ENCODE measurements at places on chromosomes 3 and 15. TPM values are rescaled to one million over a fixed set of nuclear protein-coding genes. Genes with fewer than 3 reads are reported as not detected.

IQCF5 gene
- total RNA-seq: not detected

DNA sequence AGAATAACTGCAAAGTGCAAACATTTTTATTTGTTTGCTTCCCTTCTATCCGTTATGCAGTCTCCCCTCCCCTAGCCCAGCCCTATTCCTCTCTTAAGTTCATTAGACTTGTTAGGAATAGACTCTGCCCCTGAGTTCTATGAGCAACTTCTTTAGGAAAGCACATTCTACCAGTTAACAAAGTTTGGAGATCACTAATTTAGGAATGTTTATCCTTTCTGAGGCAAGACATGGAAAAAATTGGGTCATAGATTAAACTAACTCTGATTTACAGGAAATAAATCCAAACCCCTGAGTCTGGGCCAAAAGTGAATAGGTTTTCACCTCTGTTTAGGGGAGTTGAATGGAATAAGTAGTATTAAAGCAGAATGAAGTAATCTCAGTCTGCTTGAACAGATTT, 34.4 kb downstream of the C3orf80 start:
- no peaks in the 10 kb centered on the region for H3K27me3 ChIP-seq
- H3K4me1 ChIP-seq: no peaks in the 10 kb centered on the region
- H3K27ac ChIP-seq: no peak overlapping the region
- H3K36me3 ChIP-seq: peaks cover 5% of the 10 kb centered on the region

- H3K27ac ChIP-seq: no peak overlapping the region
- no peak overlapping the region for H3K4me3 ChIP-seq
- H3K4me1 ChIP-seq: no peaks in the 10 kb centered on the region
These were observed 36.5 kb downstream of the ATP13A3 start for GRCh38 chr3:194450341-194450740.

DNA sequence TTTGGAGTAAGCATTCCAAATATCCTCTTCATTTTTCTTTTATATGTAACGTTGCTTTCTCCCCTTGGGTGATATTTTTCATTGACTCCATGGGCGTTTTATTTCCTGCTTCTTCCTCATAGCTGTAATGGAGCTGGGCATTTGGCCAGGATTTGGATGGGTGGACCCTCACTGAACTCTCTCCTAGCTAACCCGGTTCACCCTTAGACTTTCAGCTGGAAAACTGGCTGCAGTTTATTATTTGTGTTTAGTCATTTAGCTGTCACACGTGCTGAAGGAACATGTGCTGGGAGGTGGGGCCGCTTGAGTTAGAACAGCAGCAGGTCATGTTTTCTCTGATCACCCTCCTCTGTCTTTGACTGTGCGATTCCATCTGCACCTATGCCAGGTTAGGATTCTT, 407.6 kb downstream of the ZIC1 start:
- no peaks in the 10 kb centered on the region for H3K4me1 ChIP-seq
- no peak overlapping the region for H3K4me3 ChIP-seq
- no peak overlapping the region for H3K27ac ChIP-seq
- no peaks in the 10 kb centered on the region for H3K27me3 ChIP-seq
- peak; percentile 42 for DNase-seq

EPHB3 gene
- total RNA-seq: 0.34 TPM

DNA sequence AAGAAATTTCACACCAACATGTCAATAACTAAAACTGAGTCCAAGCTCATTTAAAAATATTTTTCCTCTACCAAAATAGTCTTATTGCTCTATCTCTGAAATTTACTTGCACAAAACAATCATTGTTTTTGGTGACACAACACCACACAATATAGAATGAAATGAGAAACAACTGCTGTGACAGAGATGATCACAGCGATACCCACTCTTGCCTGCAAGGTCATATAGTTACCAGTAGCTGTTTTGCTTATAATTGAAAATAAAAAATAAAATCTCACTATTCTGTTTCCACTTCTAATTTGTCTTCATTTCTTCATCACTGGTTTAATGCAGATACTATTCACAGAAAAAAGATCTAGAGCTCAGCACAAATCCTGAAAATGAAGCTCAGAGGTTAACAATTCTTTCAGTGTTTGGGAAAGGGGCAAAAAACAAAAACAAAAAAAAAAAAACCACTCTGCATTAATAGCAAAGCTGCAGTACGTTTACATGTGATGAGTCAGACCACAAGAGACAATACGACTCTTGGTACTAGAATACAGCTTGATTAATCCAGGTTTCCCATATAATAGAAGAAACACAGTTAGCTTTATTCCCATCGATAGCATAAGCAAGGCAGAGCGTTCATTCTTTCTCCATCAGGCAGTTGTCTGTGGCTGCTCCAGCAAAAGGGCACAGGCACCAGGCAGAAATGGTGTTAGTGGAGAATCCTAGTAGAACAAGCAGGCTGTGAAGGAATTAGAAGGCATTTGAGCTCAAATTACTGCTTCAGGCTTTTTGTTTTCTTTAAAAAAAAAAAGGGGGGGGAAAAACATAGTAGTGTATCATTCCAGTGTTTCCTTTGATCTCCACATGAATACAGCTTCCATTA, 773 bp downstream of the ANKRD28 start:
- H3K4me3 ChIP-seq: peak overlapping the region; percentile 65
- H3K36me3 ChIP-seq: no peaks in the 10 kb centered on the region
- H3K4me1 ChIP-seq: peaks cover 19% of the 10 kb centered on the region

- H3K27me3 ChIP-seq: no peaks in the 10 kb centered on the region
- no peaks in the 10 kb centered on the region for H3K36me3 ChIP-seq
- no peaks in the 10 kb centered on the region for H3K4me1 ChIP-seq
- H3K27ac ChIP-seq: no peak overlapping the region
These were observed 88.2 kb upstream of the RNF7 start for GRCh38 chr3:141649871-141650270.

DNA sequence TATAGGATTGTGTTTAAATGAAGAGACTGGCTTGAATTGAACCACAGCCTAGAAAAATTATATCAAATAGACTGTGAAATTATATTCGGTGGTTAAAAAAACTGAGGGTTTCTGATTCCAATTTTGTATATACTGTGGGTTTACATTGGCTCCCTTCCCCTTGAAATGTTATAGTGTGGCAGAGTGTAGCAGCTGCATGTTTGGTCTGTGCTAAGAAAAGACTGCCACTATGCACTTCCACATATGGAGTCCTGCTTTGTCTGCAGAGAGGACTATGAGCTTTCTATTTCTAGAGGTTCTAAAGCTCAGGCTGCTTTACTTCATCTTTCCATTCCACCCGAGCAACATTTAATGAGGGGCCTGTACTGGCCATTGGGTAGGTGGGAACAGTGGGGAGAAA, 112.3 kb downstream of the P3H2 start:
- no peak overlapping the region for H3K27ac ChIP-seq
- DNase-seq: no peak
- no peaks in the 10 kb centered on the region for H3K4me1 ChIP-seq

DNA sequence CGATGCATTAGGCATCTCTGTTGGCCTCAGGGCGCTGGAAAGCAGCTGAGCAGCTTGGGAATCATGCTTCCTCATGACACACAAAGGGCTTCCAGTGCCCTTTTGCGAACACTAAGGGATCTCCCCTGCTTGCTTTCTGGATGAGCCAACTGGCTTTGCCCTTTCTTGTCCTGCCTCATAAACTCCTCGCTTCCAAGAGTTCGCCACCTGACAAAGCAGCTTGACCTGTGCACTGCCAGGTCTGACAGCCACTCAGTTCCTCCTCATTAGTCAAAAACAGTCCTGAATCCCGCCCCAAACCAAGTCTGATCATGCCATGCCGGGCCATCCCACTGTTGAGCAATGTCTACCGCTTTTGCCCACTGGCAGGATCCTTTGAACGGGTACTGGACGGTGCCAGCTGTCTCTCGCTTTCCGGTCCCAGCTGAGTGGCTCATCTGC, 265.4 kb upstream of the LYSMD4 start:
- H3K4me3 ChIP-seq: no peak overlapping the region
- no peak for DNase-seq
- H3K27ac ChIP-seq: no peak overlapping the region
- H3K4me1 ChIP-seq: no peaks in the 10 kb centered on the region
- no peaks in the 10 kb centered on the region for H3K36me3 ChIP-seq

ADAMTS7 gene
- 0.84 TPM for total RNA-seq

DNA sequence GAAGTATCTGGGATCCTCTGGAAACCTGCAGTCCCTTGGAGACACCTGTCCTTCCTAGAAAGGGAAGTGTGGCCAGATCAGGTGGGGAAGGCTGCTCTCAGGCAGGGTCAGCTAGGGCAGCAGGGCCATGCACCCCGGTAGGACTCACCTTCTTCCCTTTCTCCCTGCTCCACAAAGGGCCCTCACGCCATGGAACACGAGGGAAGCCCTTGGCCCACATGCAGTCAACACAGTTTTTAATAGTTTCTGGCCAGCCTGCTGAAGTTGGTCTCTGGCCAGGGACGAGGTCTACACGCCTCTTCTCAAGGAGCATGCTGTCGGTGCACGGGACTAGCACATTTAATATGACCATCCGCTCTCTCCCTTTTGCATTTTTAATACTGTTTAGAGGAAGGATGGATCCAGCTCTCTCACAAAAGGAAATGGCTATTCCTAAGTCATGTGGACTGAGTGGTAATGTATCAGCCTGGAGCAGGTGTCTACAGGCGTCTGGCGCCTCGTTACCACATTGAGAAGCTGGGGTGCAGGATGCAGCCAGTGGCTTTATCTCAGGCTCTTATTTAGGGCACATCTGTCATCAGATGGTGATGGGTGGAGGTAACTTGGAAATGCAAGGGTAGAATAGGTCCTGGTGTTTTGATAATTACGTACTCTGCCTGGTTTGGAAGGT, 153.9 kb downstream of the KLF13 start:
- H3K27ac ChIP-seq: no peak overlapping the region
- H3K4me1 ChIP-seq: no peaks in the 10 kb centered on the region
- H3K4me3 ChIP-seq: no peak overlapping the region

DNA sequence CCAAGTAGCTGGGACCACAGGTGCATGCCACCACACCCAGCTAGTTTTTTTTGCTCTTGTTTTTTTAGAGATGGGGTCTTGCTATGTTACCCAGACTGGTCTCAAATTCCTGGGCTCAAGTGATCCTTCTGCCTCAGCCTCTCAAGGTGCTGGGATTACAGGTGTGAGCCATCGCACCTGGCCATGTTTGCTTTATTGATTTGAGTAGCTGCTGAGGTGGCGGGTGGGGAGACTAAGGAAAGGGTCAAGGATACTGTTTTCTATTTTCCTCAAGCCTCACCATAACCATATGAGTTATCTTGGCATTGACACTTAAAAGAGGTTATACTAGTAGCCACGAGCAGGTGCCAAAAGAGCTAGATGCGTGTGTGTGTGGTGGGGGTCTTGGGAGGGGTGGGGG, 39.0 kb downstream of the CYFIP1 start:
- no peak overlapping the region for H3K4me3 ChIP-seq
- peaks cover 78% of the 10 kb centered on the region for H3K36me3 ChIP-seq
- H3K27me3 ChIP-seq: no peaks in the 10 kb centered on the region
- H3K4me1 ChIP-seq: no peaks in the 10 kb centered on the region
- DNase-seq: no peak
- no peak overlapping the region for H3K27ac ChIP-seq

DNA sequence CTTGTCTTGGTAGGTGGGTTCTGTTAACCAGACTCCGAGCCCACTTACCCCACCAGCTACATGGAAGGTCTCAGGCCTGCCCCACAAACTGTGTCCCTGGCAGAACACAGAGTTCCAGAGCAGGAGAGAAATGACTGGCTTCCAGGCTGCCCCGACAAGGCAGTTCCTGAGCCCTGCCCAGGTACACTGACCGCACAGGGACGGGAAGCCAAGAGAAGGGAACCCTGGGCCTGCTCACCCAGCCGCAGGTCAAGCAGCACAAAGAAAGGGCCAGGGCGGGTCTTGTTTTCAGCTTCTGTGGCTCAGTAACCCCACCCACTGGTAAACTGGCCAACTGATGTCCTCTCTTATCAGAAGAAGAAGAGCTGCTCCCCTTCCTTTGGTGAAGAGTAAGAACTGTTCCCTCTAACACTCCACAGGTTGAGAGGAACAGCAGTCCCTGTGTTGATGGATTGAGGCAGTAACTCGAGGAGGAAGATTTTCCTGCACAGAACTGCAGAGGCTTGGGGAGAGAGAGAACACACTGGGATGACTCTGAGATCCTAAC, 68.4 kb downstream of the CRTC3 start:
- no peak overlapping the region for H3K4me3 ChIP-seq
- peaks cover 49% of the 10 kb centered on the region for H3K4me1 ChIP-seq
- peak overlapping the region; percentile 65 for H3K27ac ChIP-seq
- peaks cover 27% of the 10 kb centered on the region for H3K36me3 ChIP-seq
- DNase-seq: peak; percentile 72

DNA sequence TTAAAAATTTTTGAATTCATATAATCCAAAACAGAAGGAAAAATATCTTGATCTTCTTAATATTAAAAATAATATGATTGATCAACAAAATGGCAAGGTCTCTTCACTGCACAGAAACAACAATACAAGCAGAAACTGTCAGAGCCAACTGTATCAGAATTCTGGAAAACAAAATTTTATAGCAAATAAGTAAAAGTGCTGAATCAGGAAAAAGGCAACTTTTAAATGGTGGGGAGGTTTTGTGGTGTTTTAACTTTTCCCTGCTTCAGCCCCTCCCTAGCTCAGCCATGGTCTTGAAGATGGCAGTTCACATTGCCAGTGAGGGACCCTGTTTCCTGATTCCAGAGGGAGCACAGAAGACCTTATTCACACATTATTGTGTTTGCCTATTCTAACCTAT, 37.6 kb downstream of the SPESP1 start:
- no peaks in the 10 kb centered on the region for H3K36me3 ChIP-seq
- no peak overlapping the region for H3K4me3 ChIP-seq
- H3K27ac ChIP-seq: no peak overlapping the region

NPAP1 gene
- total RNA-seq: not detected

- no peak overlapping the region for H3K4me3 ChIP-seq
- no peaks in the 10 kb centered on the region for H3K4me1 ChIP-seq
- H3K36me3 ChIP-seq: no peaks in the 10 kb centered on the region
These were observed 379.4 kb upstream of the CFAP20DC start for GRCh38 chr3:59429198-59429597.

CSPG4 gene
- total RNA-seq: 44.9 TPM

- no peak overlapping the region for H3K27ac ChIP-seq
- no peak overlapping the region for H3K4me3 ChIP-seq
- no peaks in the 10 kb centered on the region for H3K4me1 ChIP-seq
- H3K27me3 ChIP-seq: no peaks in the 10 kb centered on the region
- H3K36me3 ChIP-seq: no peaks in the 10 kb centered on the region
These were observed 64.7 kb downstream of the EOMES start for GRCh38 chr3:27657404-27657803.

DNA sequence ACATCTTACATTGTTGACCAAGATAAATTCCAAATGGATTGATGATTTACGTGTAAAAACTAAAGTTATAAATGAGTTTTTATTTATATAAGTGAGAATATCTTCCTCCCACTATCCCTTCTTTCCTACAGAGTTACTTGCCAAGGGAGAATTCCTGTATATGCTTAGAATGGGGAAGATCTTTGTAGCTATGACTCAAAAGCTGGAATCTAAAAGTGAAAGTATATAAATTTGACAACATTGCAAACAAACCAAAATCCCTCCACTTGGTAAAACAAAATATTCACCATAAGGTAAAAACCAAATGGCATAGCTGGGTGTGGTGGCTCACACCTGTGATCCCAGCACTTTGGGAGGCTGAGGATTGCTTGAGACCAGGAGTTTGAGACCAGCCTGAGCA, 52.7 kb upstream of the GCNT3 start:
- H3K4me3 ChIP-seq: no peak overlapping the region
- H3K4me1 ChIP-seq: no peaks in the 10 kb centered on the region
- no peaks in the 10 kb centered on the region for H3K27me3 ChIP-seq
- H3K27ac ChIP-seq: no peak overlapping the region
- H3K36me3 ChIP-seq: no peaks in the 10 kb centered on the region

ITIH3 gene
- total RNA-seq: not detected

DENND6A gene
- 10.6 TPM for total RNA-seq

SCN5A gene
- total RNA-seq: 5.7 TPM

Measured in psoas muscle (tissue), 8 donors.